ENCODE measurements at places on chromosomes 5 and 9.

DNA sequence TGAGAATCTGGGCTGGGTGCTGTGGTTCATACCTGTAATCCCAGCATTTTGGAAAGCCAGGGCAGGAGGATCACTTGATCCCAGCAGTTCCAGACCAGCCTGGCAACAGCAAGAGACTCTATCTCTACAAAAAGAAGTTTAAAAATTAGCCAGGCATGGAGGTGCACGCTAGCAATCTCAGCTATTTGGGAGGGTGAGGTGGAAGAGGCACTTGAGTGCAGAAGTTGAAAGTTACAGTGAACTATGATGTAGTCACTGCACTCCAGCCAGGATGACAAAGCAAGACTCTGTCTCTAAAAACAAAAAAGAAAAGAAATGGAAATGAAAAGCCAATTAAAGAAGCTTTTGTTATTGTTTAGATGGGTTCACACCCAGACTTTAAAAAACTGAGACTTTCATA is 131.6 kb upstream of the RASA1 start:
- no peak for DNase-seq

GRCh38 chr5:150068472-150068871 is 17.9 kb downstream of the CSF1R start:
- DNase-seq = no peak

GRCh38 chr9:94973451-94973941 is 247.0 kb downstream of the AOPEP start:
- peak; percentile 57 for DNase-seq

DNA sequence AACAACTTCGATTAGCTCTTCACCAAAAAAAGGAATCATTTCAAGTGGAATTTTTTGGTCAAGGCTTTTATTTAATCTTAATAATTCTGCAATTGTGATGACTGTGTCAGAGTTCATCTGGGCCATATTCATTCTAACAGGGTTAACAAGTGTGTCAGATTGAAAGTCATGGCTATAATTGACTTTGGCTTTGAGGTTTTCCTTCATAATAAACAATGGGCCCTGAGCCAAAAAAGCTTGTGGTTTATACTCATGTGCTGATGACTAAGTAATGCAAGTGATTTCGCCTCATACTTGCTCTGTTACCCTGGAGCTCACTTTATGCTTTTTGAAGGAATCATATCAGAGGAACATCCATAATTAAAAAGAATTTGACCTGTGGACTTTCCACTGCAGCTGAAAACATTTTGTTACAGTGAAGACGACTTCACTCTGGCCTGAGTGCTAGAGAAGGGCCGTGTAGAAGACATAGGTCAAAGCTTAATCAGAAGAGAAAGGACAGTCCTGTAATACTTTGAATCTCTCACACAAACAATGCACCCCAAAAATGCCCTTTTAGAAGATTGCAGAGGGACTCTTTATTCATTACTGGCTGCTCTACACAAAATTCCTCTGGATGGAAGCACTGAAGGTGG is 101.7 kb downstream of the GDNF start:
- peak; percentile 96 for DNase-seq

GRCh38 chr9:127078336-127078735 is 44.1 kb downstream of the ANGPTL2 start:
- no peak for DNase-seq

GRCh38 chr9:137170486-137171148 is 766 bp upstream of the LRRC26 start:
- DNase-seq = no peak

- peak; percentile 61 for DNase-seq
These were observed 296.0 kb upstream of the ACTBL2 start for GRCh38 chr5:57778501-57779091.

- no peak for DNase-seq
These were observed 29.4 kb upstream of the RECK start for GRCh38 chr9:36007316-36007708.

DNA sequence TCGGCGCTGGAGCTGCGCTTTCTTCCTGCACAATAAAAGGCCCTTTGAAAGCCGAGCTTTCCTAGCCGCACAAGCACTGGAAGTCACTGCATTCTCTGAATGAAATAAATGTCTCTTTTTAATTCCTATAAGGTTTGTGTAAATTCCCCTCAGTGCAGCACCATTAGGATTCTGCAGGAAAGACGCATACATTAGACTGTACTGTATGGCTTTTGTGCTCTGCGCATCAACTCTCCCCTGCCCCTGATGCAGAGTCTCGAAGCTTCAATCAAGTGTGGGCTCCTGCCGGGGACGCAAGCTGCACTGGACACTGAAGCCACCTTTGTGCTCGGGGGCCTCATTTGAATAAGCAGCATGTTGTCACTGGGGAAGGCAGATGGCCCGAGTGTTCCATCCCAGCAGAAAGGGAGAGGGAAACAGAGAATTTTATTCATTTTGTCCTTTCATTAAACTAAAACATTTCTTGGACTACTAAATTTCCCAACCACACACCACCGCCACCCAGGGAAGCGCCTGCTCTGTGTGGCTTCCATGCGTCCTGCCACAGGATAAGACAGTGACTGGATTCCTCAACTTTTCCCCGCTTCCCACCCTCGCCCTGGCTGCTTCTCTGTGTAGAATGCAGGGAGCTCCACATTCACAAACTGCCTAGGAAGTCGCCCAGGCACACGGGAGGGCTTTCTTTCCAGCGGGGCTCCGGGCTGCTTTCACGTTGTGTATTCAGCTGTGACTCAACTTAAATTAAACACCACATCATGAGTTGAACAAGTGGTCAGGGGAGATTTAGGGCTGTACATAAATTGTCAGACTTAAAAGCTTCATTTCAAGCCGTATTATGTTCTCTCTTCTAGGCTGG is 635.4 kb downstream of the IRX1 start:
- no peak for DNase-seq

GRCh38 chr9:68970151-68970550 is 43.8 kb downstream of the PRKACG start:
- DNase-seq = no peak

DNA sequence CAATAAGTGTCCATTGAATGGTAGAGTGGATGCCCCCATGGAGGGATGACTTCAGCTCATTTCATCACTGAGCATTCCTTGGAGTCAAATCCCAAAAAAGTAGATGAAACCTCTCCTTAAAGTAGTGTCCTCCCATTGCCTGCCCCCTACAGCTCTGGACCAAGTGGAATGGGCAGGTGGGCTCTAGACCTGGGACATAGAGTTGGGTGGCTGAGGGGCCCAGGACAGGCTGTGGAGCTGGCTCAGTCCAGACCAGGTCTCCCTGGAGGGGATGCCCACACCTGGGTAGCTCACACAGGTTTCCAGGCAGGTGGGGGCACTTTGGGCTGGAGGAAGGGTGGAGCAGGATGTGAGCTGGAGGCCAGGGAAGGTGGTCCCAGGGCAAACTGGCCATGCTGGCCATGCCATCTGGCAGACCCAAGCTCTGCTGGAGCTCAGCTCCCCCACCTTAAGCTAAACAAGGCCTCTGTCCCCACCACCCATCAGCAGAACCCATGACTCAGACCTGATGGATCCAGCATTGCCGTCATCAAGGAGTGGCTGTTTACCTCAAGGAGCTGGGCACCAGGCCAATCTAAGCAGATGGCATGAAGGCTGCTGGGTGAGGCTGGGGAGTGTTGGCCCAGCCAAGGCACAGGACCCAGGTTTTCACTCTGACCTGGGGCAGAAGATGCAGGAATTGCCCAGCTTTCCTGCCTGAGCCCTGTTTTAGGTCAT is 6.2 kb upstream of the SPINK4 start:
- peak; percentile 96 for DNase-seq

- DNase-seq = peak; percentile 99
These were observed 152.8 kb upstream of the DAP start for GRCh38 chr5:10913841-10914240.

GRCh38 chr9:21728781-21729180 is 73.7 kb upstream of the MTAP start:
- peak; percentile 97 for DNase-seq

- peak; percentile 47 for DNase-seq
These were observed 19.5 kb downstream of the RAD1 start for GRCh38 chr5:34895641-34896419.

DNA sequence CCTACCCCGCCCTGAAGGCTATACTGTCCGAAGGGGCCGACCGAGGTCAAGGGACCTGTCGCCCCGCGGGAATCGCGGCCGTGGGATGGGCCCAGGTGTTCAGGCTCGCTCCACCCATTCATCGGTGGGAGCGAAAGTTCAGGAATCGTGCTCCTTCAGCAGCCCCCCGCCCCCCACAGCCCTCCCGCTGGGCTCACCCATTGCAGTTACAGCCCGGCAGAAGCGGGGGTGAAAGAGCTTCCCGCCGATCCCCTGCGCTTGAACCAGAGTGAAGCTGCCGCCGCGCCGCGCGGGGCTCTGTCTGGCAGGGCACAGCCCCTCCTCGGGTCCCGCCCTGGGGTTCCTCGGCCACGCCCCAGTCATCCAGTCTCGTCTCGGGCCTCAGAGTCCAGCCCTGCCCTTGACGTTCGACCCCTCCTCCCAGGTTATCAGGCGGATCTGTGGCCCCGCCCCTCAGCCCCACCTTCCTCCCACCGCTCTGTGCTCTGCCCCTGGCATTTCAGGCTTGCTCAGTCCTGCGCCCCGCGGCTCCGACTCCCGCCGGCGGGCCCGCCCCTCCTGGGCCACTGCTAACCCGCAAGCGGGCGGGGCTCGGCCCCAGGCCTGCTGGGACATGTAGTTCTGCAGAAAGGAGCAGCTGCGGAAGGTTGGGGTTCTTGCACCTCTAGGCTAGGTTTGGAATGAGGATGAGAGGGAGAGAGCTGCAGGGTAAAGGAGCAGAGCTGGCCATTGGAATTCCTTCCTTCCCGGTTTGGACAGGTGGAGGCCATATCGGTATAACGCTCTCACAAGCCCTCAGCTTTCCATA is at the start of gene MYORG:
Gene MYORG (minus strand): TSS at position 303 of the 808 bp plus-strand sequence. CDS start 3,955 bp downstream, outside the sequence.
- DNase-seq = peak; percentile 69

GRCh38 chr9:107707428-107707837 is 217.9 kb upstream of the KLF4 start:
- DNase-seq = peak; percentile 98

DNA sequence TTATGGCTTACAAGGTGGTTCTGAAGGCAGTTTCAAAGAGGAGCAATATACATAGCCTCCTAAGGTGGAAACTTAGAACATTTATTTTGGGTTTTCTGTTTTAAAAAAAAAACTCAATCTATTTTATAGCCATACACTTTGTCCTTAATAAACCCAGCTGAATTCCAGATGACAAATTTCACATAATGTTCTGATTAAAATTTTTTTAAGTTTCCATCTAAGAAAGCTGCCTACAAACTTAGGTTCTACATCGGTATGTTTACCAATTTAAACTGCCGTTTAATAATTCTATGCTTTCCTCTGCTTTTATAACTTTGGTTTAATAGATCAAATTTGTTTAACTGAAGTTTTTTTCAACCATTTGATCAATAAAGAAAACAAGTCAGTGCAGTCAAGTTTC is 12.5 kb downstream of the NR3C1 start:
- DNase-seq = no peak

GRCh38 chr9:135277219-135278201 is 190.0 kb downstream of the OLFM1 start:
- no peak for DNase-seq

- DNase-seq = no peak
These were observed 264.5 kb downstream of the TAF11L14 start for GRCh38 chr5:17898766-17899165.

- no peak for DNase-seq
These were observed 42.2 kb upstream of the CEP72 start for GRCh38 chr5:569868-570361.

All from fibroblast of lung (primary cell).